Fibroblast of skin of right biceps (primary cell): ENCODE measurements at places on chromosomes 4 and X.

DNA sequence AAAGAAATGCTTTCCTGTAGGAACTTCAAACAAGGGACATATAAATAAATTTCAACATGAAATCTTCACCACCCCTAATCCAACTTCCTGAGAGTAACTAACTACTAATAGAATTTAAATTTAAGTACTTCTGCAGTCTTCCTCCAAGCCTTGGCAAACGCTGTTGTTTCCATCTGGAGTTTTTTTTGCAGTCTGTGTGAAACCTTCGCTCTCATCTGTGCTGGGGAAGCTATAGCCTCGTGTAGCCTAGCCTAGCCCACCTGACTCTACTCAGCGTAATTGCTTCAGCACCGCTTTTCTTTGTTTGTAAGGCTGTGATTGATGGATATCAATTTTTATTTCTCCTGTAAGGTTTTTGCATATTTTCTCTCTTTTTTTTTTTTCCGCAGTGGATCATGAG is 30.9 kb downstream of the STOX2 start:
- no peak for DNase-seq

DNA sequence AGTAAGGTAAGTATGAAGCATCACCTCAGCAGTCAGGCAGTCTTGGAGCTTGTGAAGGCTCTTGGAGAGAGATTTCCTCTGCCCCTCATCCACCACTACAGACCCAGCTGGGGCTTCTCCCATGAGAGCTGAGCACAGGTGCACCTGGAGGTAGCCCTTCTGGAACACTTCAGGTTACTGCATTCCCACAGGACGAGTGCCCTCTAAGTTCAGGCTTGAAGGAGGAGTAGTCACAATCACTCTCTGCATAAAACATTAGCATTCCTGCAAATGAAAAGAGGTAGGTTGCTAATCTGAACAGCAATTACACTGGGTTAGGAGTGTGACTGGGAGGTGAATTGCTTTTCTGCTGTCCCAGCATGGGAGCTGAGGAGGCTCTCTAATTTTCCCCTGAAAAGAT is 308.8 kb downstream of the TEX13C start:
- no peak for DNase-seq

DNA sequence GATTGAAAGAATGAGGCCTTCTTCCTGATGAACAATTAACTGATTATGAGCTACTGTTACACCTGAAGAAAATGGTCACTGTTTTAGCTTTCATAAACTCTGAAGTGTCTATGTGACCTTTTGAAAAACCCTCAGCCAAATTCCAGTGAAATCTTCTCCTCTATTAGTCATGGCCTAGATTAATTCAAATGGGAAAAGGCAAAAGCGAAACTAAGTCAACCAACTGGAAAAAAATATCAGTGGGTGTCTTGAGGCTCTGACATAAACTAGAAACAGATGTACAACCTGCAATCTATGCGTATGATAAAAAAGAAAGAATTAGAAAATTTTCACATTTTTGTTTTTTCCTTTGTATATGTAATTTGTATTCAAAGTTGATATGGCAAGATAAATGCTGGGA is 169.4 kb upstream of the BANK1 start:
- DNase-seq = peak; percentile 27

GRCh38 chrX:87702795-87703194 is 185.2 kb downstream of the KLHL4 start:
- DNase-seq = no peak

- DNase-seq = no peak
Measured at GRCh38 chr4:158814207-158814606, 45.4 kb downstream of the FNIP2 start.

DNA sequence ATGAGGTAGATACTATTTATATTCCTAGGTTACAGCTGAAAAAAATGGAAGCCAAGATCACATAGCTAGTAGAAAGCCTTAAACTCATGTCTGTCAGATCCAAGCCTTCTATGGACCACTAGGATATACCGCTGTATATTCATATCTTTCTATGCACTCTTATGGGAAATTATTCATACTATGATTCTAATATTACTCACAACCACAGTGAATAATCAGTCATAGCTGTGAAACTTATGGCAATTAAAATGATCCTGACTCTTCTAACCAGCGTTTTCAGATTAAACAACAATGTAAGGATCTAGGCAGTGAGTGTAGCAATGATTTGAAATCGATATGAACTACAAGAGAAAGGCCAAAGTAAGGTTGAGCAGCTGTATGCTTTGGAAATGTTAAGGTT is 111.0 kb downstream of the RASGEF1B start:
- peak; percentile 81 for DNase-seq

- DNase-seq = no peak
Measured at GRCh38 chr4:57158221-57158620, 48.0 kb upstream of the IGFBP7 start.

DNA sequence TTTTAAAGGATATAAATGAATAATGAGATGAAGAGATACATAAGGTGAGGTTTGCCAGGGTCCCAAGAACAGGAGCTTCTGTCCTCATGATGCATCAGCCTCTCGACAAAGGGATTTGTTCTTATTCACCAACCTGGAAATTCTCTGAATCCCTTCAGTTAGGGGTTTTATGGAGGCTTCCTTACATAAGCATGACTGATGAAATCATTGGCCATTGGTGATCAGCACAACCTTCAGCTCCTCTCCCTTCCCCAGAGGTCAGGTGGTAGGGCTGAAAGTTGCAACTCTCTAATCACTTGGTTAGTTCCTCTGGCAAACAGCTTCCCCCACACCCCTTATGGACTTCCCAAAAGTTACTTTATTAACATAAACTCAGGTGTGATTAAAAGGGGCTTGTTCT is 222.0 kb downstream of the SPRY1 start:
- no peak for DNase-seq

GRCh38 chrX:10855845-10856244 is 235.5 kb upstream of the MID1 start:
- DNase-seq = no peak

- no peak for DNase-seq
Measured at GRCh38 chrX:53768451-53768850, 81.9 kb upstream of the HUWE1 start.

DNA sequence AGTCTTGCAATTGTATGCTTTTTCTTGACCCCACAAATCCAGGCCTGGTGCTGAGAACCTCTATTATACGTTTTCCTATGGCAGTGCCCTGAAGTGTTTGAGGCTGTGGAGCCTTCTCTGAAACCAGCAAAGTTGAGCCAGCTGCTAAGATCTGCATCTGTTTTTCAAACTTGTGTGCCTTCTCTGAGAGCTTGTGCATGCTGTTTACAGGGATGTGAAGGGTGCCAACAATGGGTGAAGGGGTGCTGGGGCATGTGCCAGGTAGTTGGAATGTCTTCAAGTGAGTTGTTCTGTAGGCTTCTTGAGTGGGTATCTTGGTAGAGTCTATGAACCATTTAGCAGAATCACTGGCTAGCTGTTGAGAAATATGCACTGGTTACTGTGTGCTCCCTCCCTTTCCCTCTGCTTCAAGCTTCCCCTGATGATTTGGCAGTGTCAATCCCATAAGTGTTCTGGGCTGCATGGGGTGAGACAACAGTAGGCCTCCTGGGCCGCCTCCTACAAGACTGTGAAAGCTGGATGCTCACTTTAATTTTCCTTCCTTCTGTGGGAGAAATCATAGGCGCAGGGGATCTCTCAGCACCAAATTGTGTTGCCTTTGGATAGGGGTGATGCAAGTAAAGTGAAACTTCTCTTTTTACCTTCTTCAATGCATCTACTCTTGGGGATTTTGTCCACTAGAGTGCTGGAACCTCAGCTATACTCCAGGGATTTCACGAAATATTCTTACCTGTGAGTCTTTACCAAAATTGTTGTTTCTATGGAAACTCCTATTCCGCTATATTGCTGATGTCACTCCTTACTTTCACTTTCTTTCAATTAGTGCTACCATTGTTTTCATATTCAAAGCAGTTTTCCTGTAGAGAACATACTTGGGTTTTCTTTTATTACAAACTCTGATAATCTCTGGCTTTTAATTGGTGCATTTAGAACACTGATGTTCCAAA is 30.0 kb downstream of the ITM2A start:
- DNase-seq = no peak

GRCh38 chr4:42328978-42329377 is 68.3 kb upstream of the SHISA3 start:
- no peak for DNase-seq

DNA sequence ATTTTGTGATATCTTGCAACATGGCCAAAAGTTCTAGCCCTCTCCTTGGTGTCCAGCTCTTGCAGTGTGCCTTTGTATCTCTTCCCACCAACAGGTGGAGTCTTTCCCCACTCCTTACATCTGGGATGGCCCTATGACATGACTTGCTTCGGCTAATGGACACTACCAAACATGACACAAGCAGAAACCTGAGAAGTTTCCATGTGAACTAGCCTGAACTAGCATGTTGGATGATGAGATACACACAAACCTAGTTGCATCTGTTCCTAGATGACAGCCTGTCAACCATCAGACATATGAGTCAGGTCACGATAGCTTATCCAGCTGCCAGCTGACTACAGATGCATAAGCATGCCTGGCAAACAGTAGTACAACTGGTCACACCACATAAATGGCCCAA is 207.5 kb upstream of the FTHL17 start:
- peak; percentile 19 for DNase-seq

GRCh38 chr4:114320126-114320525 is 278.5 kb upstream of the UGT8 start:
- peak; percentile 24 for DNase-seq

DNA sequence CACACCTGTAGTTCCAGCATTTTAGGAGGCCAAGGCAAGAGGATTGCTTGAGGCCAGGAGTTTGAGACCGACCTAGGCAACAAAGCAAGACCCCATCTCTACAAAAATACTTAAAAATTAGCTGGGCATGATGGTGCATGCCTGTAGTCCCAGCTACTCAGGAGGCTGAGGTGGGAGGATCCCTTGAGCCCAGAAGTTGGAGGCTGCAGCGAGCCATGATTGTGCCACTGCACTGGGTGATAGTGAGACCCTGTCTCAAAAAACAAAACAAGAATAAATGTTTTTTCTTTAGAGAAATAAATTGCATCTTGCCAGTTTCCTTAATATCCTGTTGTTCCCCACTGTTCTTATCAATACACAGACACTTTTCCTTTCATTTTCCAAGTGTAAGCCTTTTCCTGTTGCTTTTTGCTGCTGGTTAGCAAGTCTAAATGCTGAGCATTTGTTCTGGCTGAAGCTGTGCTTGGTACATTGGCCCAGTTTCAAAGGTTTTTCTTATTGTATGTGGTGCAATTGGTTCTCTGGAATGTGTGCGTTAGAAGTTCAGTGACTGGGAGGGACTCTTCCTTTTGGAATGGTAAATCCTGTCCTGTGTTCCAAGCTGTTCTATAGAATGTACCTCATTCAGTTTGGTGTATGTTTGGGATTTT is 98.2 kb downstream of the AFF1 start:
- peak; percentile 77 for DNase-seq

GRCh38 chr4:133597251-133597650 is 448.2 kb downstream of the PCDH10 start:
- DNase-seq = no peak

- peak; percentile 79 for DNase-seq
Measured at GRCh38 chrX:109774706-109775105, 41.6 kb upstream of the ACSL4 start.

- DNase-seq = peak; percentile 25
Measured at GRCh38 chr4:86247320-86247719, 112.5 kb downstream of the MAPK10 start.

- no peak for DNase-seq
Measured at GRCh38 chr4:22420291-22420690, 95.6 kb downstream of the ADGRA3 start.

GRCh38 chr4:156476359-156476758 is 495.2 kb downstream of the PDGFC start:
- peak; percentile 99 for DNase-seq

DNA sequence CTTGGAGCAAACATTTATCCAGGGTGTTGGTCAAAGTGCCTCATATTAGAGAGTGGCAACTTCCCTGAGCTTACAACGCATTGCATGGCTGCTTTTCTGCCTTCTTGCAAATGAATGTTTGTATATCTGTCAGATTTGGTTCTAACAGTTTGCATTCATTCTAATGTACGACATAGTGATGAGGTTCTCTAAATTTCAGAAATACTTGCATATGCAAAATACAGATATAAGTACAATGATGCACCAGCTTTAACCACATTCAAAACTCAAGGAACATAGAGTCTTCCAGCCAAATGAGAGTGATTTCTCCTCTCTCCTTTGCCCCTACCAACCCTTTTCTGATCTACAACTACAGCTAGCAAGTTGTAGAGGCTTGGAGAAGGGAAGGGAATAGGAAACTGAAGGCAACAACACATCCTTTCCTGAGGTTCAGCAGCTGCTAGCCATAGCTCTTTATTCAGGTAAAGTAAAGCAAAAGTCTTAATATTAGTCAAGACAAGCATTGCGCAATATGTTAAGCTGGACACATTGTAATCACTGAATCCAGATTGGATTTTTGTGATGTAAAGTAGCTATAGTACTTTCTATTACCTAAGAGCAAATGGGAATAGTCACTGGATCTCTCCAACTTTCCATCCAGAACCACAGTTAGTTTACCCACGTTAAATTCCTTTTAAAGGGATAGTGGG is 6.3 kb downstream of the TKTL2 start:
- no peak for DNase-seq

GRCh38 chrX:48592971-48593370 is 4.3 kb upstream of the WDR13 start:
- peak; percentile 73 for DNase-seq

GRCh38 chrX:66045894-66046293 is 6.0 kb upstream of the VSIG4 start:
- DNase-seq = no peak

DNA sequence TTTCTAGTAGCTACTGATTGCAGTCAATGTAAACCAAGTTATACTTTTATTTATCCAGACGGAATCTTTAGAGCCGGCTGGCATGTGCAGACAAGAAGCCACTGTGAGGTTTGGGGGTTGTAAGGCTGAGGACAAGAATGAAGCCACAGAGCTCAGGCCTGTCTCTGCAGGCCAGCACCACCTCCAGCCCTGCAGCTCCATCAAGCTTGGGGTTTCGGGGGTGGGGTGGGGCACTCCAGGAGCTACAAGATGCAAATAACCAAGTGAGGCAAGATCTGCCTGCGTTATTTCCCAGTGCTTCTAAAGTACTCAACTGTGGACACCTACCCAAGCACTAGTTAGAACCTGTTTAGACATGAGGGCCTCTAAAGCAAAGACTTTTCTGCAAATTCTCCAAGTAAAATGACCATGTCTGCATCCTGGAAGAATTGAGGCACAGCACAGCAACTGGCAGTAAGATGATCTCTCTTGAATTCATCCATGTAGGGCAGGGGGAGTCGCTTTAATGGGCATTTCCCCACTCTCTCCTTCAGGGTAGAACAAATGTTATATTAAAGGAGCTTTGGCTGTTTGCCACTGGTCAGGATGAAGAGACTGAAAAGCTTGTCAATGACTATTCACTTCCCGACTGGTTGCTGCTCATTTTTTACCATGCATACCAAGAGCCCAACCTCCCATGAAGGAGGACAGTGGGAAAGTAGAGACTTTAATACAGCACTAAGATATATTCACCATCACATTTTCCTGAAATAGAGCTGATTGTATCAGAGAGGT is 222.5 kb downstream of the MGST2 start:
- DNase-seq = peak; percentile 41

- DNase-seq = no peak
Measured at GRCh38 chr4:113832803-113833202, 71.3 kb upstream of the CAMK2D start.
